Occipital lobe (tissue), 3 donors: ENCODE measurements at places on chromosomes 3 and 15.

DNA sequence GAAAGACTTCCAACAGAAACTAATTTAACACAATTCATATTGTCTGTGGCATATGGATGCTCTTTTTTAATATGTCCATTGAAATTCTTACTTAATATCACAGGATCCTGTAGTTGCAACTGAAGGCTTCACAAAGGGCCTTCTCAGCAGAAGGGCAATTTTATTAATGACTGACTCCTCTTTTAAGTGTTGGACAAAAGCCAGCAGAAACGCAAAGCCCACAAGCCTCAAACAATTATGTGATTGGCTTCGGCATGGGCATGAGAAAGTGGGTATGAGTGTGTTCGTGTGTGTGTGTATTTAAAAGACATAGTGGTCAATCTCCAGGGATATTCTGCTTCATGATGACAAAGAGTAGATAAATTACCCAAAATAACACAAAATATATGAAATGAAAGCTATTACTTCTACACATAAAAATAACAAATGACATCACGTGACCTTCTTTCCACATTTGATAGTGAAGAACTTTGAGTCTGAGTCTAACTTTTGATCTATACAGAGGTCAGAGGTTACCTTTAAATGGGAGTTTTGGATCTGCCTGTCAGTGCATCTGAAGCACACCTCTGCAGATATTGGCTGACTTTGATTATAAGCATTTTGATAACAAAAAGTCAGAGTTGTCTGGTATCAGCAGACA is 496.9 kb downstream of the CADM2 start:
- DNase-seq = no peak

DNA sequence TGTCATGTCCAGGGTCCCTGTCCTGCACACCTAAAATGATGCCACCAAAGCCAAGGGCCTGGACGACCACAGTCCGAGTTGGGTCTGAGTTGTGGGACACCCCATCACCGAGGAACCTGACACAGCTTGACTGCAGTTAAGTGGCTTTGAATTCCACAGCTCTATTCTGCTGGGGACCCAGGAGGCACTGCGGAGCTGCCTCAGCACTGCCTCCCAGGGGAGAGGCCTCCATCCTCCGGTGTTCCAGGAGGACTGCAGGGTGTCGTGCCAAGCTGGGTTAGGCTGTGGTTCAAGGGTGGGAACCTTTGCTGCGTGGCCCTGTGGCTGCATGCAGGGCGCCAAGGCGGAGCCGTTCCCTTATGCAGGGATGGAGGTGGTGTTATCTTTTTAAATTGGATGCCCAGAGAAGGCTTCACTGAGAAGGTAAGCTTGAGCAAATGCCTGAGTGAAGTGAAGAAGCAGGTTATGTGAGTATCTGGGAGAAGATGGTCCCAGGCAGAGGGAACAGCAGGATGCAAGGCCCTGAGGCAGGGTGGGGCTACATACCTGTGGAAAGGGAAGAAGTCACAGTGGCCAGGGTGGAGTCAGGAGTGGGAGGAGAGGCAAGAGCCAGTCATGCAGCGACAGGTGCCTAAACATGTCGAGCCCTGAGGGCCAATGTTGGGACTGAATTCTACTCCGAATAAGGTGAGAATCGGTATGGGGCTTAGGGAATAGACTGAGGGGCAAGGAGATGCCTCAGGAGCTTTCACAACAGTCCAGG is 144.8 kb downstream of the TPRA1 start:
- DNase-seq = no peak

DNA sequence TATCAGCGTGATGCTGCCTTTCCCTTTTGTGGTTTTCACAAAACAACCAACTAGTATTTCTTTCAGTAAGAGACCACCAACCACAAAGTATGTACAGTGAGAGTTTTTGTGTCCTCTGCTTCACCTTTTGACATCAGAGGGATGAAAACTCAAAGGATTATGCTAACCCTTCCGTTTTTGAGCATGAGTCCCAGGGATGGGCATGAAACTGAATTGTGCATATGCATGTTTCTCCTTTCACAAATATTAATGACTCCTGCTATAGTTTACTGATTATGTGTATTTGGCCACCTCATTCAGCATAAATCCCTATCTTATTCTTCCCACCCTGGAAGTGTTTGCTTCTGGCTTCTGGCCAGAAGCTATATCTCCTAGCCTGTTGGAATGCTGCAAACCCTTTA is 59.2 kb downstream of the RSRC1 start:
- no peak for DNase-seq

- peak; percentile 6 for DNase-seq
Measured at GRCh38 chr3:113626503-113627371, 69.7 kb downstream of the USF3 start.

- DNase-seq = no peak
Measured at GRCh38 chr15:79858469-79858868, 38.3 kb downstream of the MTHFS start.

- DNase-seq = no peak
Measured at GRCh38 chr15:56244811-56245576, 1.3 kb upstream of the RFX7 start.

DNA sequence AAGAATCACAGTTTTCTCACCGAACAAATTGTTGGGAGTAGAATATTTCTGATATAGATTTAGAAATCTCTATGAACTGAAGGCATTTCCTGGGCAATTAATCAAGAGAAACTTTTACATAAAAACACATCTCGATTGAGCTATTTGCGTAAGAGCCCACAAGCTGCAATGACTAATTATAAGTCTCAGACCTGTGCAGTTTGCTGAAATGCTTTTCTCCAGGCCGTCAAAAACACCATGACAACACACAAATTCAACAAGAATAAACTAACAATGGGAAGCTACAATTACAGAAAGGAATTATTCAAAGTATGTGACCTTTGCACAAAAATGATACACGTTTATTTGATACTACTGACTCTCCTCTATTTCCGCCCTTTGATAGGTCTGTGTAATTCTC is 481.2 kb upstream of the WNT5A start:
- no peak for DNase-seq

DNA sequence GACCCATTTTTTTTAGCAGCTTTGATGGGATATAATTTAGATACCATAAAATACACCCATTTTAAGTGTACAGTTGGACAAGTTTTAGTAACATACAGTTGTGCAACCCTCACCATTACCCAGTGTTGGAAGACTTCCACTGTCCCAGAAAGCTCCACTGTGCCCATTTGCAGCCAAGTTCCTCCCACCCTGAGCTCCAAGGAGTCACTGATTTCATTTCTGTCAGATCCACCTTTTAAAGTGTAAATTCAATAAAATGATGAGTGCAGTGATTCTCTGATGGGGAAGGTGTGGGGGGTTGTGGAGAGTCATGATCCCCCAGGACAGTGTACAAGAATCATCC is 93.2 kb upstream of the IGF1R start:
- no peak for DNase-seq

GRCh38 chr15:40114218-40114617 is 5.5 kb upstream of the BMF start:
- DNase-seq = no peak

- DNase-seq = no peak
Measured at GRCh38 chr15:75753145-75753544, 40.5 kb upstream of the CSPG4 start.
